Putamen (tissue), 1 donor: ENCODE measurements at places on chromosomes 2 and 18.

GRCh38 chr2:203719456-203720410 is 13.3 kb downstream of the CD28 start:
- no peak for DNase-seq

DNA sequence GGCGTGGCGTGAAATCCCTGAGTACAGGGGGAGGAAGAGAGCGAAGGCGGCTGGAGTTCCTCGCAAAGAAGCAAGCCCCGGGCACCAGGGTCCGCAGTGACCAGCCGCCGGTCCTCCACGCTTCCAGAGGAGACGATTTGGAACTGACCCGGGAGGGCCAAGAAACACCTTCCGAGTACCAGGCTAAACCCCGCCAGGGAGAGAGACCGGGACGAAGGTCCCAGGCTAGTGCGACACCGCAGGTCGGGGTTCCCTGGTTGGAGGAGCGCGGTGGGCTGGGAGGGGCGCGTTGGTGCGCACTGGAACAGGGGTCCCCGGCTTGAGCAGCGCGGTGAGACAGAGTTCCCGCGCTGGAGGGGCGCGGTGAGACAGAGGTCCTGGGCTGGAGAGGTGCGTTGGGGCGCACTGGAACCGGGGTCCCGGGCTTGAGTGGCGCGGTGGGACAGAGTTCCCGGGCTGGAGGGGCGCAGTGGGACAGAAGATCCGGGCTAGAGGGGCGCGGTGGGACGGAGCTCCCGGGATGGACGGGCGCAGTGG is 901 bp downstream of the WDFY1 start:
- no peak for DNase-seq

DNA sequence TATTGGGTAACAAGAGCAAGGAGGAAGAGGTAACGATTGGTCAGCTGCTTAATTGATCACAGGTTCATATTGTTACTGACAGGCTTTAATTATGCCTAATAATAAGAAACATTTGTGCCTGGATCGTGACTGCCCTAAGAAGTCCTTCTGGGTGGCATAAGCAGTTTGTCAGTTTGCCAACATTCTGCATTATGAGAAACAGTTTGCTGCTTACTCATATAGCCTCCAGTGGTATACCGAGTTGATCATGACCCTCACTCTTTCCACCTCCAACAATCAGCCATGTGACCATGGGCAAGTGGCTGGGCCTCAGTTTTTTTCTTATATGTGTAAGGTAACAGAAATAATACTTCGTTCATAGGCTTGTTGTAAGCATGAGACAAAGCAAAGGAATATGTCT is 96.6 kb upstream of the CABLES1 start:
- no peak for DNase-seq

DNA sequence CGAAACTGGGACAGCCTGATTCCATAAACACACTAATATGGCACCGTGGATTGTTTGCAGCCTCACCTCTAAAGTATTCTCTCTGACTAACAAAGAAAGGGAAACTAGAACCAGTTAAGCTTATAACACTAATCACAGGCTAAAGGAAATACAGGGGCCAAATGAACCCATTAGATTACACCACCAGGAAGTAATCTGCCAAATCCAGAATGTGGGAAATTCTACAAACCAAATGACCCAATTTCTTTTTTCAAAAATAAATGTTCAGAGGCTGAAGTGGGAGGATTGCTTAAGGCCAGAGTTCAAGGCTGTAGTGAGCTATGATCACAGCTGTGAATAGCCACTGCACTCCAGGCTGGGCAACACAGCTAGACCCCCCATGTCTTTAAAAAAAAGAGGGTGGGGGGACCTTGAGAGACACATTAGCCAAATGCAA is 1.5 kb upstream of the MPPE1 start:
- no peak for DNase-seq

DNA sequence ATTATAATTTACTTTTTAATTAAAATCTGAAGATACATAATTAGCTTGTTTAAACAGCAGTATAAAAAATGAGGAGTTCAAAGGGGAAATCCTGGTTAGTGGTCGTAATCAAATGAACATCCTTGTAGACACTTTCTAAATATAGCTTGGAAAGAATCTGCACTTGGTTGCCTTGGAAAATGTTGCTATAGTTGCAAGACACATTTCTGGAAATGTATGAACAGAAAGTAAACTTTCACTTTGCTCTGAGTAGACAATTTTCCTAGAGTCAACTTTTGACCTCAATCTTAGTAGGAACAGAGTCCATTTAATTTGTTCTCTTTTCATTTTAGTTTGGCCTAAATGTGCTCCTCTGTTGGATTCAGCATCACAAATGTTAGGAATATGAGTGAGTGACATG is 38.3 kb downstream of the GCA start:
- DNase-seq: no peak

- no peak for DNase-seq
Observed at GRCh38 chr2:19797871-19798270, 103.9 kb downstream of the TTC32 start.

- no peak for DNase-seq
Observed at GRCh38 chr2:53631313-53632125, 136.1 kb upstream of the CHAC2 start.

DNA sequence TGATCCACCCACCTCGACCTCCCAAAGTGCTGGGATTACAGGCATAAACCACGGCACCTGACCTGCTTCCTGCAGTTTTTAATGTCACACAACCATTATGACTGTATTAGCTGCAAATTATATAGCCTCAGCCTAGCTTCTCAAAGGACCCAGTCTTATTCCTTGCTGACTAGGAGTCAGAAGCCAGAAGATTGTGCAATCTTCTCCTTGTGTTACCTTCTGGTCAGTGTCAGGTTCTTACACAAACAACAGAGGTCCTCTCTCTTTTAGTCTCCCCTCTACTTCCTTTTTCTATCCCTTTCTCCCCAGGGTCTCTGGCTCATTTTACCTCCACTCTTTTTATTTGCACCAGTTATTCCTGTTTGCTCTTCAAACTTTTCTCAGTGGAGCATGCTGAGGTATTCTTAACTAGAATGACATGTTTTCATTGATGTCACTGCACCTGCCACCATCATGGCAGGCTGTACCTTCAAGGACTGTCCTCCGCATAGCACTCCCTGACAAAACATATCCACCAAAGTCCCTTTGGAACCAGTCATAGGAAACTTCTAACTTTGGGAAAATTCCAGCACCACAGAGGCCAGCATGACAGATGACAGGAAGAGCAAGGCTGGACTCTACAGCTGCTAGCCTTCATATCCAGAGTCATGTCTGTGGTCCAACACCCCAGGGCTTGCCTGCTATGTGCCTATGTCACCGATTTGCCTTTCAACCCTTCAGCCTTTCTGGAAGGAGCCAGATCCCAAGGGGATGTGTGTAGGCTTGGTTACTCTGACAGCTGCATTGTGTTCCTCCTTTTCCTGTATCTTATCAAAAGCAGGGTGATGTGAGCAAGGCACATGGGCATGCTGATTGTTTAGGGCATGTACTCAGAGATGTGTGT is 45.2 kb upstream of the EPC2 start:
- DNase-seq: no peak

DNA sequence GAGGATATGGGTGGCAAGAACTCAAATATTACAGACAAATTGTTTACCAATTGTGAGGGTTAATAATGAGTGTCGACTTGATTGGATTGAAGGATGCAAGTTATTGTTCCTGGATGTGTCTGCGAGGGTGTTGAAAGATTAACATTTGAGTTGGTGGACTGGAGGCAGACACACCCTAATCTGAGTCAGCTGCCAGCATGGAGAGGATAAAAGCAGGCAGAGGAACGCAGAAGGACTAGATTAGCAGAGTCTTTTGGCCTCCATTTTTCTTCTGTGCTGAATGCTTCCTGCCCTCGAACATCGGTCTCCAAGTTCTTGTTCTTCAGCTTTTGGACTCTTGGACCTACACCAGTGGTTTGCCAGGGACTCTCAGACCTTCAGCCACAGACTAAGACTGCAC is 1503.7 kb downstream of the LRP1B start:
- no peak for DNase-seq

GRCh38 chr2:109519513-109519912 is 94.3 kb downstream of the SEPTIN10 start:
- DNase-seq: no peak

GRCh38 chr2:85594715-85595300 is 737 bp upstream of the RNF181 start:
- DNase-seq: no peak

DNA sequence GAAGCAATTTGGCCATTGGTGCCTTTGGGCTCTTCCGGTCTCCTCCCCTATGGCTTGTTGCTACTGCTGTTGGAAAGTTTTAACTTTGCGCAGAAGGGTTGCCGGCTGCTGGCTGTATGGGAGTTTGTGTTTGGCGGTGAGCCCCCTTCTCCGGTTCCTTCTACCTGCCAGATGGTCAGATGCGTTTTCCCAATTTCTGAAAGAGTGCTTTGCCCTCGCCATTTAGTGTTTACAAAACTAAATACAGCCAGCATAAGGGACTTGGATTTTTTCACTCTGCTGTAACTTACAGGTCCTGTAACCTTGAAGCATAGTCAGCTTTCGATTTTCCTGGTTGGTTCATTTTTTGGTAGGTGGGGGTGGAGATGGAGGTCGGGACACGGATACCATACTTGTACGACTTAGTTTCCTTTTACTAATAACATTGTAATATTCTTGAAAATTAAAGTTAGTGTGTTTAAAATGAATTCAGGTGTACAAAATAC is 604 bp downstream of the COQ10B start:
- no peak for DNase-seq

GRCh38 chr2:60834270-60834717 is 47.1 kb upstream of the REL start:
- DNase-seq: no peak

DNA sequence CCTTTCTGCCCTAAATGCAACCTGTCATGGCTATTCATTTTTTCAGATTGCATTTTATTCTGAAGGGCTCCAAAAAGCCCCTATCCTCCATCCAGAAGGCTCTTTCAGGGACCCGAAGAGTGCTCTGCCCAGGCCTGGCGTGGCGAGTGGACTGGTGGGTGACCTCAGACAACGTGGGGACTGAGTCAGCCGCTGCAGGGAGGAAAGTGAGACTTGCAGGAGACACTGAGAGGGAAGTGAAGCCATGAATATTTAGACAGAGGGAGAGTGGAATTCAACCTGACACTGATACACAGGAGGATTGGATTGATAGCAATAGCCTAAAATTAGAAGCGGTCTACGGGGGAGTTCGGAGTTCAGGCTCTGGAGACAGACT is 63.6 kb upstream of the SIX2 start:
- DNase-seq: no peak

DNA sequence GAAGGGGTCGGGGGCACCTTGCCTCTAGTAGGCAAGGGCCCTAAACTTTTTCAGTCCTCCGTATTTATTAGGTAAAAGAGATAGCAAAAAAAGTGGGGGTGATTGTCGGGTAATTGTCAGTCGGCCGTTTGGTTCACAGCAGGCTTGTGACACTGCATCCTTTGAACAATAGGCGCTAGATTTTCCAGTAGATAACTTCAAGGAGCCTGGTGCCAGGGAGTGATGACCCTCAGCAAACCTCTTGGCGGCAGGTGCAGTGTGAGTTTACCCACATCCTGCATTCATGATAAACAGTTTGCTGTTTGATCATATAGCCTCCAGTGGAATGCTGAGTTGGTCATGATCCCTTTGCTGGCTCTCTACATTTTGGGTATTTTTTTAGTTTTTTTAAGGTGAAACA is 22.9 kb downstream of the SERPINB8 start:
- DNase-seq: no peak

DNA sequence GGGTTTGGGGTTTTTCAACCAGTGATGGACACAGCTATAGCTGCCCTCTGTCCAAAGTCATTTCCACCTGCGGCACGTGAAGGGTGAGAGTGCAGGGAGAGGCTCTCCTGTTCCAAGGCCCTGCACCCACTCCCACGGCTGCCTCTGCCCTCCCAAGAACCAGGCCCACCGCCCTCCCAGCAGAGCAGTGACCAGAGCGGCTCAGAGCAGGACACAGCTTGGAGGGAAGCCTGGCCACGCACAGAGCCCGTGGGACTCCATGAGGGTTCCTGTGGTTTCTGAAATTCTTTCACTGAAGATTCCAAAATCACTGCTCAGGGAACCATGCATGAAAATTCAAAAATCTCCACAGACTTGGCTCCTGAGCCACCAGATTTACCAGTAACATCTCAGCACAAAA is 67.3 kb upstream of the SALL3 start:
- no peak for DNase-seq

GRCh38 chr2:23505984-23506380 is 121.0 kb downstream of the KLHL29 start:
- no peak for DNase-seq

- no peak for DNase-seq
Observed at GRCh38 chr2:135905679-135906078, 29.4 kb upstream of the MCM6 start.

DNA sequence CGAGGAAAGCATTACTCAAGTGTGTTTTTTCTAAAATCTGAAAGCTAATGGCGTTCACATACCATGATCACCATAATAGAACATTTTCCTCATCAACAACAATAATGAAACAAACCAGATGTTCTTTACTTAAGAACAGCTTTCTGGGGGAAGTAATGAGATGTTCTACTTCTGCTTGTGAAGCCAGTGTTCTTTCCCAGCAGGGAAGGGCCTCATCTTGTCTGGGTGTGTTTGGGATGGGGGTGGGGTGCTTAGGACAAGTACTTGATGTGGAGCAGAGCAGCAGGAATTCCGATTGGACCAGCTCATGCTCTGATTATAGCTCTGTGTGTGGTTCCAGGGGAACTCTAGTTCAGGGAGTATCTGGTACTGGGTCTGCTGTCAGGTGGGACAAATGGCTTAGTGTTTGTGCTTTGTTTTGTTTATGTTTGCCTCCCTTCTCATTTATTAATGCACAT is 163.0 kb upstream of the NOSTRIN start:
- no peak for DNase-seq

DNA sequence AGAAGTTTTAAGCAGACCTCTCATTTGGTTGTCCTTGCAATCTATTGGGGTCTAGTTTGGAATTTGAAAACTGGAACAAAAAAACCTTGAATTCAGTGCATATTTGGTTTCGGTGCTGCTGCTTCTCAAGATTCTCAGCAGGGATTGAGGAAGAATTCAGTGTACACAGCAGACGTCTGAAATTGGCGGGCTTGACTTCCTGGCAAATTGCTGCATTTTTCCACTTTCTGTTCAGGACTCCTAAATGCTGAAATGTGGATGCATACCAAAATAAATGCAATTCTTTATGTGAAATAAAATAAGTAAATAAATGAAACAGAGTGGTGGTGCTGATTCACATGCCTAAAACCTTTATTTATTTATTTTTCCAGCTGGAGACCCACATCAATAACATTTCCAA is 332.4 kb upstream of the KYNU start:
- no peak for DNase-seq
